ENCODE measurements at places on chromosomes 4 and X.

DNA sequence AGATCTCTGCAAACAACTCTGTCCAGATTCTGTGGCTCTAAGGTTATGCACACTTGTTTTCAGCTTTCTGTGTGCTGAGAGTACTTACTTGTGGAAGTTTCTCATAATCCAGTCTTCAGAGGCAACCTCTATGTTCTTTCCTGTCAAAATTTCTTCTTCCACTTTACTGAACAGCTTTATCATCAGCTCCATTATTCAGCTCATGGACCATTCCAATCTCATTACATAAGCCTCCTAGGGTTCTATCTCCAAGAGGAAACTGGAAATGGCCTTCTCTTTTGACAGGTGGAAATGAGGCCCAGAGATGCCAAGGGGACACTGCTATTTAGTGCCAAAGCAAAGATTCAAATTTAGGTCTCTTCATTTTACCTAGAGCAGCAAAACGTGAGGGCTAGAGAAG is 61.3 kb downstream of the CHRDL1 start:
- no peak for DNase-seq

DNA sequence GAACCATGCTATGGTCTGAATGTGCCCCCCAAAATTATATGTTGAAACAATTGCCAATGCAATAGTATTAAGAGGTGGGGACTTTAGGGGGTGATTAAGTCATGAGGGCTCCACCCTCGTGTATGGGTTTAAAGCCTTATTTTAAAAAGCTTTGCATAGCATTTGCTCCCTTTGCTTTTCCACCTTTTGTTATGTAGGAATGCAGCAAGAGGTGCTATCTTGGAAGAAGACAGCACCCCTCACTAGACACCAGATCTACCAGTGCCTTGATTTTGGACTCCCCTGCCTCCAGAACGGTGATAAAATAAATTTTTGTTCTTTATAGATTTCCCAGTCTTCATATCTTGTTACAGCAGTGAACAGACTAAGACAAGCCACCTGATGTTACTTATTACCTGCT is 23.3 kb upstream of the NPNT start:
- no peak for DNase-seq

DNA sequence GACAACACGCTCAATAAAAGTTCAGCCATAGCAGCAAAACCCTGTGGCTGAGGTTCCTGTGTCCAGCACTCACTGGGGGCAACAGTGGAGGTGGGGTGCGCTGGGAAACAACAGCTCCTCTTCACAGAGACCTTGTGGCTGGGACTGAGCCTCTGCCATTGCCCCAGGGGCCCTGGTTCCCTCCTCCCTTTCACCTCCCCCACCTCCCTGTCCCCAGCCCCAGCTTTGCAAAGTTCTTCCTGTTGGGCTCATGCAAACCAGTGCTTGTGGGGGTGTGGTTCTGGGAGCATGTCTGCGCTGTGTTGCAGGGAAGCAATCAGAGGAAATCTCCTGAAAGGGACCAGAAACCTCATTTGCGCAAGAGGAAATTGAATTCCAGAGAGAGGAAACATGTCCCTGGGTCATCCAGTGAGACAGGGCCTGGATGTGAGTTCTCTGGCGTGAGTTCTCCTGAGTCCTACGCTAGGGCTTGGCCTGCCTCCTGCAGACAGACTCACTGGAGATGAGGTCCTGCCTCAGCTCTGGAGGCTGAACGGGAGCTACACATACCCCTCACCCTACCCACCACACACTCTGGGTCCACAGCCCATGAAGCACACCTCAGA is 7.4 kb downstream of the FATE1 start:
- no peak for DNase-seq

- DNase-seq, result no peak
Observed at GRCh38 chr4:81422595-81422994, 49.1 kb downstream of the RASGEF1B start.

GRCh38 chrX:39948582-39948981 is 149.2 kb downstream of the BCOR start:
- DNase-seq, result no peak

- DNase-seq, result no peak
Observed at GRCh38 chr4:62133977-62134376, 933.9 kb downstream of the ADGRL3 start.

DNA sequence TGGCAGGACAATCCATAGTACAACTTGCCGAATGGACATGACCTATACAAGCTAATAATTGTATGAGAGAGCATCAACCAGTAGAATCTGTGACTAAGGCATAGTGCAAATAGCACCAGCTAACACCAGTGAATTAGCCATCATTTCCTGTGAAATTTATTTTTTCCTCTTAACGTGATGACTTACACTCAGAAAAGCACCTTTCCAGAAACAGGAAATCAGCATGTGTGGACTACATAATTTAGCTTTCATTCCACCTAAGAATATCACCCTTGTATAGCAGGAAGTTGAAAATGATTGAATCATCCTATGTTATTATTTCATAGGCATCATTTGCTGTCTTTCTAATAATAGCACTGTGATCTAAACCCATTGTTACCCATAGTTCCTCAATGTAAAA is 1393.4 kb upstream of the PCDH7 start:
- DNase-seq, result no peak

DNA sequence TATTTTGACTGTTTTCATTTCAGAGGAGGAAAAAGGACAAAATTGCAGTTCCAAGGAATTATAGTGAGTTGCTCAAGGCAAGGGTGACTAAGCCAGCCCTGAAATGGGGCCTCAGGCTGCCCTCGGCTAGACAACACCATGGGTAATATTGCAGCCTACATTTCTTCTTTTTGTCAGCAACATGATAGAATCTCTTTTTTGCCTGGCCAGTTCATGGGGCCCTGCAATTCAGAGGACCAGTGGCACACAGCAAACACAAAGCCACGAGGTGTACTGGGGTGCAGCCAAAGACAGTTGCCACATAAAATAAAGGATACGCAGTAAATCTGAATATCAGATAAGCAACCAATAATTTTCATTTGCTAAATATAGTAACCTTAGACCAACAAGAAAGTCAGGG is 41.8 kb downstream of the RBM47 start:
- no peak for DNase-seq

GRCh38 chrX:123184866-123185276 is 793 bp downstream of the GRIA3 start:
- DNase-seq, result no peak

- no peak for DNase-seq
Observed at GRCh38 chr4:51901363-51901762, 58.4 kb downstream of the DCUN1D4 start.

DNA sequence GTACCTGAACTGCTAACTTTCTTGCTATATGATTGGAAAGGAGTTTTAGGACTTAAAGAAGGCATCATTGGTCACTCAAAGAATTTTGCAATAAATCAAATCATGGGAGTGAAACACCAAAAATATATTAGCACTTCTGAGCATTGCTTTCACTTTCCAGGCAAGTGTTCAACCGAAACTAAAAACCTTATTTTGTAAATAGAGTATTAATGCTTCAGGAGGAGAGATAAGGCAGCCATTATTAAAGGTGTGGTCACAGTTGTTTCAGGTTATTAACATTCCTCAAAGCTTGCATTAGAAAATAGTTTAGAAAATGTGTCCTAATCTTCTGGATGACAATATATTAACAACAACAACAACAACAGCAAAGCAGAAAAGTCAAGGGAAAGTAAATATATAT is 92.3 kb upstream of the TLL1 start:
- DNase-seq, result no peak

DNA sequence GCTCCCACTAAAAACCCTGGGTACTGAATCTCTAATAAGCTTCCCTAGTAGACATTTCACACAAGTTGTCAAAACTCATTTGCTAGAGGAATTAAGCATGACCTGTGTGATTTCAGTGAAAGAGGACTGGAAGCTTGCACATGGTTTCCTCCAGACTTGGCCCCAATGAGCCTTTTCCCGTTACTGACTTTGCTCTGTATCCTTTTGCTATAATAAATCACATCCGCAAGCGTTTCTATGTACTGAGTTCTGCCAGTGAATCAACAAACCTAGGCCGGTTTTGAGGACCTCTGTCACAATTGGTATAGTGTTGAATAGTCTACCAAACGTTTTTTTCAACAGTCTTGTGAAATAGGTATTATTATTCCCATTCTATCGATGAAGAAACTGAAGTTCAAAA is 8.2 kb downstream of the ATP11C start:
- no peak for DNase-seq

- DNase-seq, result no peak
Observed at GRCh38 chr4:103137446-103137827, 37.8 kb upstream of the BDH2 start.

DNA sequence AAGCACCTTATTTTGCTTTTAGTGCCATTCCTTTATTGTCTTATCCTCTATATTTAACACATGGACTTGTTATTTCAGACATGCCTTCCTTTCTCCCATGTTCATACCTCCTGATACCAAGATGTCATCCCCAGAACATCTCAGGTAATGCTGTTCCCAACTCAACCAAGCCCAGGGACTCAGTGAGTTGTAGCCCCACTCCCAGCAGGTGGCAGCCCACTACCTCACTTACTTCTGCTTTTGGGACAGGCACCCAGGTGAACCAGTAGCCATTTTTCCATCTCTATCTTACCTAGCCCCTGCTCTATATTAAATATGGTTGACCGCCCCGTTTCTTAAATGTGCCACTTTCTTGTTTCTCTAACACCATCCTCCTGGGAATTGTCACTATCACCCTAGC is 199.0 kb downstream of the DCHS2 start:
- DNase-seq, result no peak

DNA sequence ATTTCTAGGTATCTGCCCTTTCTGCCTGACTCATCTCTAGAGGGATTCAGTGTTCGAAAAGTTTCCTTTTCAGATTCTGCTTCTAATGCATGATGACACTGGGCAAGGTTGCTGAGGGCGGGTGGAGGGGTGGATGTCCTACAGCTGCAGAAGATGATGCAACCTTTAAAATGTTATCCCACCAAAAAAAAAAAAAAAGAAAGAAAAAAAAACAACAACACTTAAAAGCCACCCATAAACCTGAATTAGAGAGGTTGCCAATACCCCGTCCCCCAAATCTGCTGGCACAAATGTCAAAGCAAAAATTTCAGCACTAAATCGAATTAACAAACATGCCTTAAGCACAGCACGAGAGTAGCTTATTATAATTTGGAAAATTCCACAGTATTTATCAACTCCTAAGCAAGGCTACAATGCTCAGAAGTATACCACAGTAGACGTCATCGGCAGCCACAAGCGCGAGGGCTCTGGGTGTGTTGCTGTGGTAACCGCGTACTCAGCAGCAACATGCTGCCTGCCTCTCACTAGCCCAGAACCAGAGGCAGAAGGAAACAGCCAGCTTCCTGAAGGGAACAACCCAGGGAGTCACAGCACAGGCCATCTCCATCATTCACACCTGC is 167.5 kb upstream of the MAP3K15 start:
- peak; percentile 57 for DNase-seq

GRCh38 chr4:175762582-175762981 is 49.5 kb downstream of the GPM6A start:
- no peak for DNase-seq

DNA sequence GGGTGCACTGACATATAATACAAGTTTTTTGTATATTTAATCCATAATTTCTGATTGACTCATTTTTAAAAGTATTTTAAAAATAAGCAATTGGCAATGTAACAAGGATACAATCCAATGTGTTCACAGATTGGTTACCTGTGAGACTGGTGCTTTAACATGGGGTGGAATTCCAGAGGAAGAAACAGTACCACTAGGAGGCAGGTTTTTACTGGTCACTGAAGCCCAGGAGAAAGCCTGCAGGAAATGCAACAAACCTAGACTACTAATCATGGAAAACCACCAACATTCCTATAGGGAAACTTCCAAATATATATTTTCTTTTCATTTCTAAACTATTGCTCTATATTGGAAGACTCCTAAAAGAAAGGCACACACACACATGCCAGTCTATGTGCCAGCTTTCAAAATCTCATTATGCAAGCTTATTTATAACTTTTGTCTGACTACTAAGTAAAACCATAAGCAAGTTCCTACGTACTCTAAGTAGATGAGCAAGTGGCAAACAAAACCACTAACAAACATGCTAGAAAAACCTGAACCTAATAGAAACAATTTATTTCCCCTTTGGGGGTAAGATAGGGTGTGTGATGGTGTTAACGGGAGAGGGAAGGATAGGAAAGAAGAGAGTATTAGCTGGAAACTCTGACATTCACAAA is 19.2 kb downstream of the G3BP2 start:
- no peak for DNase-seq

- DNase-seq, result no peak
Observed at GRCh38 chrX:19589105-19589504, 73.8 kb upstream of the MAP3K15 start.

DNA sequence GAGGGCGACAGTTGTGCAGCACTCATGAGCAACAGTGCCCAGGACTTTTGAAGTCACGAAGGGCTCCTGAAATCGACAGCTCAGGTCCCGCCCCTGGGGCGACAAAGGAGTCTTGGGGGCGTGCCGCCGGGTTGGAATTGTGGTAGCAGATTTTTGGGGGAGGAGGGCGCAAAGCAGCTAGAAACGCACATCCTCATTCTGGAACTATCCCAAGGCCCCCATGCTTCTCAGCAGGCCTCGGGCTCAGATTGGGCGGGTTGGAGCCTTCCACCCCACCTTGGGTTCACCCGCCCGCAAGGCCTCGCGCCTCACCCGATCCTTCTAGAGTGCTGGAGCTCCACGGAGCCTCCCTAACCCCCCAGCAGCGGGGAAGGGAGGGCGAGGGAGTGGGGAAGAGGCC is 85.5 kb downstream of the HPRT1 start:
- no peak for DNase-seq

DNA sequence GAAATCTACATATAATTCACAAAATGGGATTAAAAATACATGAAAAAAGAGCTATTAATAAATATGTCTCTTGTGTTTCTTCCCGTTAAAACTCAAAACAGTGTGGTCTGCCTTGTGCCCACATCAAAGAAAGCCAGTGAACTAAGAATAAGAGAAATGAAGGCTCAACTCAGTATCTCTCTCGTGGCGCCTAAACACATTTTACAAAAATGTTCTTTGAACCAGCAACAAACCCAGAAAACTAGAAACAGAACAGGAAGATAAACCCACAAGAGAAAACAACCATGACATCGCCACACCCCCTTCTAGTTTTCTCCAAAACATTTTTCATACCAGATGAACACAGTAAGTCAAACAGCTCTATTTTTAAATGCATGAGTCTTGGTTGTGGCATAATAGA is 130.1 kb downstream of the DCHS2 start:
- DNase-seq, result no peak

DNA sequence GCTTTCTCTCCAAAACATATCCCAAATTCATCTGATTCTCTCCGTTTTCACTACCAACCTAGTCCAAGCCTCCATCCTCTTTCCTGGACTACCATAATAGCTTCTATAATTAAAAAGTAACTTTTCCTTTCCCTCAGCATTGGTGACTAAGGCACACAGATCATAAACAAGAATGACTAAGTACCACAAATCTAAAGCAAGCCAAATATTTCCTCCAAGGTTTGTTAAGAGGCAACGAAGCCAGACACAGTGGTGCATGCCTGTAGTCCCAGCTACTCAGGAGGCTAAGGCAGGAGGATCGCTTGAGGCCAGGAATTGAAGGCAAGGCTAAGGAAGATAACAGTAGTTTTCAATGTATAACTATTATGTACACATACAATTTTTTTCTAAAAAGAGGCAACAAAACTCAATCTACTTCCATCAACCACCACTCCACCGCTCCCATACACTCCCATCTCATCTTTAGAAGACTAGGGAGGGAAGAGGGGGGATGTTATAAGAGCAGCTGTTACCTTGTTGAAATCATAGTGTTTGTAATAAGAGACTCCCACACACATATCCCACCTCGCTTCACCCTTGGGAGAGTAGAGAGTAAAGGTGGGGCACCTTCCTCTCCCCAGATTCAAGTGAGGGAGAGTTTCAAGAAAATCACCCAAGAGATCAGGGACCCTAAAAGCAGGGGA is 4.2 kb upstream of the JCHAIN start:
- no peak for DNase-seq
